ENCODE measurements at places on chromosomes 5 and 9. TPM values are rescaled to one million over a fixed set of nuclear protein-coding genes. Genes with fewer than 3 reads are reported as not detected.

The NR2F1-AS1 gene
- total RNA-seq = 3.7 TPM

The SHOC1 gene
- total RNA-seq = not detected

The NIPAL4 gene
- not detected for total RNA-seq

The ENDOG gene
- total RNA-seq = 19.6 TPM

The SPATA31E1 gene
- total RNA-seq = not detected

The CDKN2A gene
- total RNA-seq = 5.4 TPM

The RNF183 gene
- not detected for total RNA-seq

The DDX46 gene
- total RNA-seq = 26.5 TPM

The RAPGEF1 gene
- 44.8 TPM for total RNA-seq

The ZNF367 gene
- total RNA-seq = 9.6 TPM

The PTPRD gene
- total RNA-seq = 2.0 TPM

The ORM2 gene
- not detected for total RNA-seq

The UBAC1 gene
- 36.4 TPM for total RNA-seq

The LHFPL2 gene
- total RNA-seq = 78.5 TPM
